BJ (cell line): ENCODE measurements at places on chromosomes 16 and 17.

DNA sequence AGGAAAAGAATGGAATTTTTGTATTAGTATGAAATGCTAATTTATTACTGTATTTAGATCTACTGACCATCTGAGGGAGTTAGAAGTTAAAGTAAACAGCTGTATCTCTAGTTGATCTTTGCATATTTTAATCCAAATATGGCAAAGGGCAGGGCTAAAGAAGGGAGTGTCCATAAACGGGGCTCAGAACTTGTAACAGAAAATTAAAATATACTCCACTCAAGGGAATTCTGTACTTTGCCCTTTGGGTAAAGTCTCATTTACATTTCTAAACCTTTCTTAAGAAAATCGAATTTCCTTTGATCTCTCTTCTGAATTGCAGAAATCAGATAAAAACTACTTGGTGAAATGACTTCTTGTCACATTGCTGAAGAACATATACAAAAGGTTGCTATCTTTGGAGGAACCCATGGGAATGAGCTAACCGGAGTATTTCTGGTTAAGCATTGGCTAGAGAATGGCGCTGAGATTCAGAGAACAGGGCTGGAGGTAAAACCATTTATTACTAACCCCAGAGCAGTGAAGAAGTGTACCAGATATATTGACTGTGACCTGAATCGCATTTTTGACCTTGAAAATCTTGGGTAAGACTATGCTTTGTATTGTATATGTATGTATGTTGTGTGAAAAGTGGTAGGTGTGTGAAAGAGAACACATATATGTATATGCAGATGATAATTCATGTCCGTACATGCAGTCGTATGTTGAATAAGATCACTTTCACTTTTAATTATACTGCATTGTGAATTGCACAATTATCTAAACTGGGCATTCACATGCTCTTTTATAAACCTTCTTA is at the start of gene ASPA:
Gene ASPA (plus strand): TSS at position 186 of the 799 bp plus-strand sequence. CDS start 163 bp downstream, at position 349.
- DNase-seq, result no peak

DNA sequence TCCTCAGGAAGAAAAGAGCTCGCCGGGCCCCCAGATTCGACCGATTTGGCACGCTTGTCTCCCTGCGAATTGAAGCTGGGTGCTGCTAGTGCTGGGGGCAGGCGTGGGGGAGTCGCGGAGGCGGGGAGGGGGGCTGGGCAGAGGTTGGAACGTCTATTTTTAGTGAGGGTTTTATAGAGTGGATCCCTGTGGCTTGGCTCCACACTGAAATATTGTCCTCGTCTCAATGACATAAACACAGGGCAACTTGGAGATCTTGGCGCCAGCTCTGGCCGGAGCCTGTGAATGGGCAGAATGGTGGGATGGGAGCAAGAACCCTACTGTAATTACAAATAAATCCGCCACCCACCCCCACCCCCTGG is 15.7 kb upstream of the NOG start:
- DNase-seq, result no peak

GRCh38 chr17:62723842-62724241 is 84.3 kb downstream of the MARCHF10 start:
- no peak for DNase-seq

GRCh38 chr17:3761036-3761917 is 37.6 kb downstream of the HASPIN start:
- DNase-seq, result no peak

DNA sequence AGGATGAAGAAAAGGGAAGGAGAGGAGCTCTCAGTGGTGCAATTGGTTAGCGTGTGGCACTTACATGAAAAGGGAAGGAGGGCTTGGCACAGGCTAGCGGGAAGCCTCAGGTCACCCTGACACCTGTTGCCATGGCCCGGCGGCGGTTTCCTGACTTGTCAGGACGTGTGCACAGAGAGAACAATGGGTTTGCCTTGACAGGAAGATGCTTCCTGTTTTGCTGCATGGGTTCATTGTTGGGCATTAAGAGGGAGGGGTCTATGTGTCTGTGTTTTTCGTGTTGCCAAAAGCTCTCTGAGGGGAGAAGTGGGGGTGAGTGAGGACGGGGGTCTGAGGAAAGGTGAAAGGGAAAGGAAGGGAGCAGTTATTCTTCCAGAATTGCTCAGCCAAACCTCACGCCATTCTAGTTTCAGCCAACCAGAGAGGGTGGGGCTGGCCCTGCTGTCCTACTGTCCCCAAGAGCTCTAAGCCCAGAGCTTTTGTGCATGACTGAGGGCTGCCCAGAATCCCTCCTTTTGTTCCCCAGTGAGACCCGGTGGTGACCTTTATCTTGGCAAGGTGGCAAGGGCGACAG is 17.1 kb upstream of the CCR7 start:
- no peak for DNase-seq

- no peak for DNase-seq
Measured at GRCh38 chr16:72073560-72074230, 10.7 kb downstream of the HPR start.

- DNase-seq, result no peak
Measured at GRCh38 chr16:4330277-4330874, 14.5 kb downstream of the GLIS2 start.

DNA sequence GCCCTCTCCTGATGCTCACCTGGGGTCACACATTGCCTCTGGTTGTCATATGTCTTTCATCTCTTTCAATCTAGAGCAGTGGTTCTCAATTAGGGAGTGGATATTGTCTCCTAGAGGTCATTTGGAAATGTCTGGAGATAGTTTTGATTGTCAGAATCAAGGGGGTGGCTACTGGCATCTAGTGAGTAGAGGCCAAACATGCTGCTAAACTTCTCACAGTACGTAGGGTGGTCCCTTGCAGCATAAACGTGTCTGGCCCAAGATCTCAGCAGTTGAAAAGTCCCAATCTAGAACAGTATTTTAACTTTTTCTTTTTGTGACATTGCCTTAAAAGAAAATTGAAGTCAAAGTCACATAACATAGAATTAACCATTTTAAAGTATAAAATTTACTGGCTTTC is 30.5 kb upstream of the SLC5A10 start:
- DNase-seq, result no peak

DNA sequence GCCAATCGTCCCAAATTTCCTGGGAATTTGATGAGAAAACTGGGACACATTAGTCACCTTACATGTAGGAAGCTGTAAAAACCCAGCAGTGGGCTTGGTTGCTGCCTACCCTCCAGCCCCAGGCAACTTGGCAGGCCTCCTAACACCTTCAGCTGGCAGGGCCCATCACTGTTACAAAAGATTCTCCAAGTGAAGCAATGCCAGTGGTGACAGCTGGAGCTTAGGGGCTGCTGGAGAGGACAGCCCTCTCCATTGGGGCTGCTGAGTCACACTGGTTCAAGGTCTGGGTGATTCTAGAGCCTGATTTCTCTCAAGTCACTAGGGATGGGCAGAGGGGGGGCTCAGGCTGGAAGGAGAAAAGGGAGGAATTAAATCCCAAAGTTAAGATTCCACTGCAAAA is 180.6 kb downstream of the COPRS start:
- DNase-seq, result no peak

DNA sequence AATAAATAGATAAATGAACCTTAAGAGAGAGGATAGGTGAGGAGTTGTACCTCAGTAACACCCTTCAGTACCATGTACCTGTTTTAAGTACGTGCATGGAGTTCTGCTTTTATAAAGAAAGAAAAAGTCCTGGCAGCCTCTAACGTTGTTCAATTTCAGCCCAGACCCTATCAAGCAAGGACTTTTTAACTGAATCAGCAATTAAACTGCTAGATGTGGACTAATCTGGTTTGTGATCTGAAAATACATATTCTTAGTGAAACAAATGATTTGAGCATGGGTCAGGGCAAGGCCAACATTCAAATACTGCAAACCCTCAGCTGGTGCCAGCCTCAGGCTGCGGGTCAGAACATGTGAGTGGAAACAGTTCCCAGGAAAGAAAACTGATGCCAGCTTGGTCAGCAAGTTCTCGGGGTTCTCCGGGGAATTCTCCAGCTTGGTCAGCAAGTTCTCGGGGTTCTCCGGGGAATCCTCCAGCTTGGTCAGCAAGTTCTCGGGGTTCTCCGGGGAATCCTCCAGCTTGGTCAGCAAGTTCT is 84.5 kb downstream of the MRM3 start:
- no peak for DNase-seq

DNA sequence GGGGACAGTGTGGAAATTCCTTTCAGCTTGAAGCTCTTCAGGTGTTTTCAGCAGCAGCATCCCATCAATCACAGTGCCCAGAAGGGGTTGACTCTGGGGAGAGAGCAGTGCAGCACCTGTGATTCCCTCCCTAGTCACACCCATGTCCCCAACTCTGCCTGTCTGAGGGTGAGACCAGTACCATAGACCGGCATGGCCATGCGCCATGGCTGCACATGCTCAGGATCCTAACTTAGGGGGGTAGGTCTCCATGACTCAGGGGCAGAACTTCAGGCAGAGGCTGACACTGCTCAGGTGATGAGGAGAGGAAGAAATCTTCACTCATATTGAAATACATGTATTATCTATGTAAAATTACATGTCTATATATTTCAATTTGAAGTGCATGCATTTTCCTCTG is 19.9 kb downstream of the CES1 start:
- no peak for DNase-seq

- DNase-seq, result no peak
Measured at GRCh38 chr16:73565263-73565662, 517.3 kb upstream of the ZFHX3 start.

GRCh38 chr17:3913531-3914311 is 2.5 kb downstream of the P2RX1 start:
- no peak for DNase-seq
